Stimulated activated CD4-positive, alpha-beta T cell treated with anti-CD3 and anti-CD28 coated beads, TNF-alpha, amount 100 ng/mL, for 48 hours (primary cell): ENCODE measurements at places on chromosomes 7 and 10.

GRCh38 chr10:80964955-80965614 is 427.4 kb downstream of the SH2D4B start:
- DNase-seq: no peak

DNA sequence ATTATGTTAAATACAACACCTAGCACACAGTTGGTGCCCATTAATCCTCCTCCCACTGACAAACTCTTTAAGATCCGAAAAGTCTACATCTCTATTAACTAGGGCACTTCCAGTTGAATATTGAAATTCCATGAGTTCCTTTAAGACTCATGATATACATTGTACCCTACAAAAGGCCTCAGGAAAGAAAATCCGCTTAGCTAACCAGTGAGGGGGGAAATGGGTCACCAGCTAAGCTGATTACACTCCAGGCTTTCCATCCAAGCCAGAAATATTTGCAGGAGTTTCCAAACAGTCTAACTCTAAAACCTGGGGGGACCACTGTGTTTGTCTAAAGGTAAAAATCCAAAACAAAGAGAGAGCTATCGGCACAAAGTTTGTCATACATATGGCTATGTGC is 1.3 kb upstream of the LRIT2 start:
- DNase-seq: no peak

DNA sequence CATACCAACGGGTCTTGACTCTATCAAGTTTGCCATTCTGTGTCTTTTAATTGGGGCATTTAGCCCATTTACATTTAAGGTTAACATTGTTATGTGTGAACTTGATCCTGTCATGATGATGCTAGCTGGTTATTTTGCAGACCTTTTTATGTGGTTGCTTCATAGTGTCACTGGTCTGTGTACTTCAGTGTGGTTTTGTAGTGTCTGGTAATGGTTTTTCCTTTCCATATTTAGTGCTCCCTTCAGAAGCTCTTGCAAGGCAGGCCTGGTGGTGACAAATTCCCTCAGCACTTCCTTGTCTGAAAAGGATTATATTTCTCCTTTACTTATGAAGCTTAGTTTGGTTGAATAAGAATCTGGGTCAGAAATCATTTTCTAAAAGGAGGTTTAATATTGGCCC is 135.1 kb upstream of the LANCL2 start:
- DNase-seq: no peak

DNA sequence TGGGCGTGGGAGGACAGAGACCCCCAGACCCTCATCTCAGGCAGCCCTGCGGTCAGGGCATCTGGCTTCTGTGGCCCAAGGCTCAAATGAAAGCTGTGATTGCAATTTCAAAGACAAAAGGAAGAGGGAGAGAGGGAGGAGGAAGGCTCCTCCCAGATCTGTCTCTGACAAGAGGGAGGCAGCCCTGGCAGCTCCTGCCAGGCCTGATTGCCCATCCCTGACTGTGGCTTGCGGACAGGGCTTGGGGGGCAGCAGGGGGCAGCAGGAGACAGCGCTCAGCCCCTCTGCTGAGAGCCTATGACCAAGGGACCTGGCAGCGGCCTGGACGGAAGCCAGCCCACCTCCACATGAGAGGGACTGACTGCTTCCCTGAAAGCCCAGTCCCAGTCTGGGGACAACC is 91.8 kb downstream of the PTPRN2 start:
- DNase-seq: peak; percentile 1

DNA sequence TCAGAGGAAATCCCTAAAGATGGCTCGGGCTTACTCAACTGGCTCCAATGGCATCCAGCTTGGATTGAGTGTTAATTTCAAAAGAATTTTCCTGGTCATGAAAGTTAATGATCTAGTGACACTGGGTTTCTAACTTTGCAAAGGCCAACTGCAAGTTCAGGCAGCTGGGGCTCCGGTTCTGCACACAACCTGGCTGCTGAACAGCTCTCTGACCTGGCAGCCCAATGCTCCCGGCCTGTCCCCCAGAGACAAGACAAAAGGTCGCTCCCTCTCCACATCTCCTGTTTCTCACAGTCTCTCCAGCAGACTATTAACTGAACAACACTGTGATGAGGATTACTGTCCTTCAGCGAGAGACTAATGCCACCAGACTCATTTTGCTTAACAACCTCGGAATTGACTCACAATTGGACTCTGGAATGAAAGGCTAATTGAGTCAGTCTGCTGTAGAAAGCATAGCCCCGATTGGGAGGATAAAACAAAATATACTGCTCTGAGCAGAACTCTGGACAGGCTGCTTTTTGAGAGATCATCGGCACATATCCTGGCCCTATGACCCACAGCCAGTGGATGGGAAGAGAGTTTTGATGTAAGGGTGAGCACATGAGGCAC is 174.5 kb downstream of the GFRA1 start:
- no peak for DNase-seq

DNA sequence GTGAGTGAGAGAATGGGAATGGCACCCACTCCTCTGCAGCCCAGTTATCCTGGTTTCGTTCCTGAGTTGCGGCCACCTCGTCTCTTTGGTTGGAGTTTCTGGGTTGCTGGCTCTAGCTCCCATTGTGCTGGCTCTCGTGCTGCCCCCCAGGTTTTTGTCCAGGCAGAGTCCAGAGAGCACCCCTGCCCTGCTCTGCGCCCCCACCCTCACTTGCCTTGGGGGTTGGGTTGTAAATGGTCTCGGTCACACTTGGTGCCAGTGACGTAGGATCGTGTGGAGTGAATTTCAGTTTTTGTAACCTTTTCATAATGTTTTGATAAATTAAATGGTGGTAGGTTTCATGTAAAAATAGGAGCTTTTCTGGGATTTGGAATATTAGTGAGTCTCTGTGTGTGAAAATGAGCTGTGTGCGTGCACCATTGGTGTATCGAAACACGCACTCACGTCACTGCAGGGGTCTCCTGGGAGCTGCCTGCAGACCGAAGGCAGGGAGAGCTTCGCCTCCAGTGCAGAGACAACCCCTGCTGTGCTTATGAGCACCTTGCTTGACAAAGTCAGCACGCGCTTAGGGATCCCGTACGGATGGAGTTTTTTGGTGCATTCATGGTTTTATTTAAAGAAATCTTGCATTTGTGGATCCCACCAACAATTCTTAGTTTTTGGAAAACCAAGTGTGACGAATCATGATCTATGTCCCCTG is 32.9 kb downstream of the PFKP start:
- no peak for DNase-seq

GRCh38 chr7:73810998-73811360 is 19.8 kb upstream of the CLDN4 start:
- no peak for DNase-seq

- no peak for DNase-seq
Observed at GRCh38 chr10:47286591-47287315, 13.2 kb upstream of the GDF10 start.

DNA sequence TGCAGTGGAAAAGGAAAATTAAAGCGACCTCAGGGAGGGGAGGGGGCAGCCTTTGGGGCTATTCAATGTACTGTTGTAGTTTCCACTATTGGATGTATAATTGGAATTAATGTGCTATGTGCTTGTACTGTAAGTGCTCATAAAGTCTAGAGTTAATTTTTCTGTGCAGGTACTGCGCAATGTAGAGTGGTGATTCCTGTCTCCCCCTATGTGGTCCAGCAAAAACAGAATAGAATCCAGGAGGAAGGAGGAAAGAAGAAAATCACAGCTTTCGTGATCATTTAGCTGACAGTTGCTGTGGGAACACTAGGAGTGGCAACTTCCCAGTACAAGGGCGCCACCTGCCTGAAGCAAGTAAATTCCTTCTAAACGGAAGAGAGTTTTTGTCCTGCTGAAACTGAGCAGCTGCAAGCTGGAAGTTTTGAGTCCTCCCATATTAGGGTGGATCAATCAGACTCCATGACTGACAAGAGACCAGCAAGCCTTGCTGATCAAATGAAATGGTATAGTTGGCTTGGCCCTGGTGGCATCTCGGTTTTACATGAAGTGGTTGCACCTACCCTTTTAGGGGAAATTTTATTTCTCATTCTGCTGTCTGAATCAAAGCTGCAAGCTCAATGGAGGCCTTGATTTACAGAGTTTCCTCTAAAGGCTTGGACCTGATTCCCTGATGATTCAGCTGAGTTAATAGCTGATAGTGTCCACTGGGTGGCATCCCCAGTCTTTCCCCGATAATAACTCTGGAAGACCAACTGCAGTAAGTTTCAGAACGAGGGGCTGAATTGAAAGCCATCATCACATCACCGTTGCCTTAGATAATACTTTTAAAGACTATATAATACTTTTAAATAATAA is 299.8 kb downstream of the HGF start:
- peak; percentile 0 for DNase-seq

- no peak for DNase-seq
Observed at GRCh38 chr7:155071916-155072571, 1.9 kb downstream of the HTR5A start.

DNA sequence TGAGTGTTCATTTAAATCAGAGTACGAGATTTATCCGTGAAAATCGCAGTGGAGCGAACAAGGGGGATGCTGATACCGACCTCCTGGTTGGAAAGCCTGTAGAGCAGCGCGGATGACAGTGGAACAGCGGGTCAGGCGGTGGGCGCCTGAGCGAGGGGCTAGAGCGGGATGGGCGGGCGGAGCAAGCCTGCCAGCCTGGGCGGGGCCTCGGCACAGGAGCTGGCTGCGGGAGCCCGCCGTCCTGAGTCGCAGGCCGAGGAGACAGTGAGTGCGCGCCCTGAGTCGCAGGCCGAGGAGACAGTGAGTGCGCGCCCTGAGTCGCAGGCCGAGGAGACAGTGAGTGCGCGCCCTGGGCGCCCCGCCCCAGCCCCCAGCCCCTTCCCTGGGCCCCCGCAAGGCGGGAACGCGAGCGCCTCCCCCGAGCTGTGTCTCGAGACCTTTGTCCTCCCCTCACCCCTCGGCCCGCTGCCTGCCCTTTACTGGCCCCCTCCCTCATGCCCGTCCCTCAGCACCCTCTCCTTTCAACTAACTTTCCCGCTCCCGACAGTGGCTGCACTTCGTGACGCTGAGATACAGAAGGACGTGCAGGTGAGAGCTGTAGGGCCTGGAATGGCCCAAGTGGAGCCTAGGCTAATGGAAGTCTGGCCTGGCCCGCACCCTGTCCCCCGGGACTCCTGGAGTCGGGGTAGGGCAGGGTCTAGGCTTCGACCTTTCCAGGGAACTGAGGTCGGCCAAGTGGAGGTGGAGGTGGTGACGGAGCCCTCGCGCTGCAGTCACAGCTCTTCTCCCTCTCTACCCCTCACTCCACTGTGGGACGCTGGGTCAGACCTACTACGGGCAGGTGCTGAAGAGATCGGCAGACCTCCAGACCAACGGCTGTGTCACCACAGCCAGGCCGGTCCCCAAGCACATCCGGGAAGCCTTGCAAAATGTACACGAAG is at the start of gene AS3MT:
Gene AS3MT, plus strand, starts transcription at position 213 of the 941 bp plus-strand sequence. Its CDS starts 123 bp downstream, at position 336.
- DNase-seq: no peak

DNA sequence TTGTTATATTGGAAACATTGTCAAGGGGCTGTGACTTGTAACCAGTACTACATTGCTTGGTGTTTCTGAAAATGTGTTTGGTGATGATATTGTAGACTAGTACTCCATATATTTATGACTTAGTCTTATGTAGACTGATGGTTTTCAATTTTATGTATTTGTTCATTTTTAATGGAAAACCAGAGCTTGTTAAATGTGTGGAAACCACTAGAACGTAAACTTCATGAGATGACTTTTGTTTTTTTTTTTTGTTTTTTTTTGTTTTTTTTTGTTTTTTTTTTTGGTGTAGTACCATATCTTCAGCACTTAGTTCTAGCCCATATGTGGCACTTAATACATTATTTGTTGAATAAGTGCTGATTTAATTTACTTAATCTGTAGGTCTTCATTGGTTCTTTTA is 518.6 kb downstream of the AUTS2 start:
- DNase-seq: no peak

DNA sequence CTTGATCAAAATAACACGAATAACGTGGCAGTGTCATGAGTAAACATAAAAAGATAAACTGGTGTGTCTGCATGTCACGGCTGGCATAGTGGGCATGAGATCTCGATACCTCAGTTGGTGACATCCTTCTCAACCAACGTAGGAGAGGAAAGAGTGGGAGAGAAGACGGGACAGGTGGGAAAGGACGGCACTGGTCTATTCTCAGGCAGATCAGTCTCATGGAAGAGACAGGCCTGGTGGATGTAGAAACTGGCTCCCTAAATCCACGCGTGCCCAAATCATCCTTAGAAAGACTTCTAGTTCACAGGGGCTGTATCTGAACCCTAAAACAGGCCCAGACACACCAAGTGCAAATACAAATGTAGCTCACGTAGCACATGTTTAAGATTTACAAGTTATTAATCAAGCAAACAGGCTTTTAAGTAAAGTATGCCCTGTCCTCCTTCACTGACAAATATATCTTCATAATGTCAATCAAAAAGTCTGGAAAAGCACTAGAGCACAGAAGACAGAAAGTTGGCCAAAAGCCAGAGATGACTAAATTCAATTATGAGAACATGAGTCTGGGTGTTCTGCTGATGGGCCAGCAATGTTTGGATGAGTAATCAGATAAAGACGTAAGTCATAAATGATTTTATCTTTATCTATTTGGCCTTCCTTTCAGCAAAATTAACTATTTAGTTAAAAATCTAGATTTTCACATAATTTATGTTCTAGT is 56.3 kb downstream of the SFMBT2 start:
- peak; percentile 13 for DNase-seq

GRCh38 chr7:112159351-112159750 is 46.8 kb downstream of the DOCK4 start:
- no peak for DNase-seq

- no peak for DNase-seq
Observed at GRCh38 chr7:47664650-47665195, 82.8 kb upstream of the TNS3 start.

DNA sequence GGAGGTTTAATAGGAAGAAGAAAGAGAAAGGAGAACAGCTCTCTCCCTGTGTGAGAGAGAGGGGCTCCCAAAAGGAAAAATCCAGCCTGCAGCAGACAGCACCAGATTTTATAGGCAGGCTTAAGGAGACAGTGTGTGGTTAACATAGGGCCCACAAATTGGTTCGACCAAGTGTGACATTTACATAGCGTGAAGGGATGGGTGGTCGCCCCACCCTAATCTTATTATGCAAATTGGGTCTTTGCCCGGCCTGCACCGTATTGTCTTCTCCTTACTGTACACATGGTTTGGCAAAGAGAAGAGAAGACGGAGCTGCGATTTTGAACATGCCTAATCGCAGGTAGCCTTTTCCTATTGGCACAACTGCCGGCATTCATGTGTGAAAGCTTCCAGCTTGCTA is 756.3 kb downstream of the NXPH1 start:
- no peak for DNase-seq

DNA sequence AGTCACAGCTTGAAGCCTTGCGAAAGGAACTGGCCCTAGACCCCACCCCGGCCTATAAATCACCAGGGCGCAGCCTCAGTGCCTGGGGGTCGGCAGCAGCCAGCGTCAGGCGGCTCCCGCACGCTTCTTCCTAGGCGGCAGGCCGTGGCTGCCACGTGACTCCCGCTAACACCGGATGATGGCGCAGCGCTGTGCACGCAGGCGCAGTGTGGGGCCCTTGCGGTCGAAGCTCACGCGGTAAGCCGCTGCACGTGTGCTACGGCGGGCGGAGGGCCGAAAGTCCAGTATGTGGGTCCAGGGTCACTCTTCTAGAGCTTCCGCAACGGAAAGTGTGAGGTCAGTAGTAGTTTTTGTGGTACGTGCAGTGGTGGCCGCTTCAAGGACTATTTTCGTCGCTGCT is at the start of gene STK31:
Gene STK31, plus strand, starts transcription at position 220 of the 400 bp plus-strand sequence. Its CDS starts 67 bp downstream, at position 287.
- DNase-seq: no peak
